Inflammatory macrophage treated with lipopolysaccharide for 1 hour (primary cell): ENCODE measurements at places on chromosomes 3 and 15.

DNA sequence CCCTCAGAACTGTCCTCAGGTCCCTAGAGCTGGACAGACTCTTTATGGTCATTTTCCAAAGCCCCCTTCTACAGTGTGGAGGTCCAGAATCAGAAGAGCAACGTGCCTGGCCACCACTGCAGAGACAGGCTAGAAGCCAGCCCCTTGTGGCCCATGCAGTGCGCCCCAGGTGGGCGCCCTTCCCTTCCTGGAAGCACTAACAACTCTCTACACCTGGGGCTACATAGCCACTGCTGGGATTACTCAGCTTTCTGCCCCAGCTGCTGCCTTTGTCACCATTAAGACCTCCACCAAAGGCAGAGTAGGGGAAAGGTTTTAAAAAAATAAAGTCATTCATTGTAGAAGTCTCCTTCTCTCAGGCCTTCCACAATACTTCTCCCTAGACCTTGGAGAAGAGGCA is 2.3 kb downstream of the RASGRP1 start:
- no peak for DNase-seq

GRCh38 chr3:94758751-94759150 is 695.9 kb downstream of the NSUN3 start:
- DNase-seq: no peak

- no peak for DNase-seq
These were observed 33.2 kb upstream of the GOLGA8B start for GRCh38 chr15:34616613-34617012.

DNA sequence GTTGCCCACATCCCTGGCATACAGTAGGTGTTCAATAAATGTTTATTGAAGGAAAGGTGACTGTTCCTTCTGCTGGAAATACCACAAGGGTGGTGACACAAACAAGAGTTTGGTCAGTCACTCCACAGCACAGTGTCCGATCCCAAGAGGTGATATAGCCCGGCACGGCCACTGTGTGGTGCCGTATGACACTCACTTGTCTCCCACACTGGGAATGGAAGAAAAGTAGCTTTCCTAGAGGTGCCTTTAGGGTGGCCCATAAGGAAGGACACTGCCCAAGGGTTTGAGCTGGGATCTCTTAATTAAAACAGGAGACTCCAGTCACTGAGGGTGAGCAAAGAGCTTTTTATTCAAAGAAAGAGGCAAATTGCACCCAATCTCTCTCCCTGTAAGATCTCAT is 40.5 kb downstream of the TGM4 start:
- DNase-seq: peak; percentile 22

GRCh38 chr3:183930086-183930485 is 45.4 kb upstream of the PARL start:
- DNase-seq: no peak

GRCh38 chr3:89586676-89587075 is 479.3 kb downstream of the EPHA3 start:
- no peak for DNase-seq

DNA sequence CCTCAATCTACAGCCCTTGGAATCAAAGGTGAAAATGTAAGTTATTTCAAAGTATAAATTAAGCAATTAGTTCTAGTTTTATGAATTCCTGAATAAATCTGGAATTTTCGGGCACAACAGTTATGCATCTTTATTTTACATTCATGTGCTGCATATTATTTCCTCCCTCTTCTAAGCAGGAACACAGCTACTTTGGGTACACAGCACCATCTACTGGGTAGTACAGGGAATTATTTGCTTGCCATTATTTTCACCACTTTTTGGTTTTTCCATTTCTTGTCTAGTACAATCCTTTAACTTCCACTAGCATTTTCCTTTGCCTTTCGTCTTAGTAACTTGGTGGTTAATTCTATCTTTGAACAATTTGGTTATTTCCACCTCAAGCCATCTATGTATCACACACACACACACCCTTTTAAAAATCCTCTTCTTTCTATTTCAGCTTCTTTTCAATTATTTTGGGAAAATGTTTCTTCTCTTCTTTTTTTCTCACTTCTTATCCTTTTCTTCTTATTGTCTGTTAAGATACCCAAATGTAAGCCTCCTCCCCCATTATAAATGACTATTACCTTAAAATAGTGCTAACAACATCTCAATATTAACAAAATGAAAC is 451.0 kb downstream of the MFSD1 start:
- peak; percentile 6 for DNase-seq

DNA sequence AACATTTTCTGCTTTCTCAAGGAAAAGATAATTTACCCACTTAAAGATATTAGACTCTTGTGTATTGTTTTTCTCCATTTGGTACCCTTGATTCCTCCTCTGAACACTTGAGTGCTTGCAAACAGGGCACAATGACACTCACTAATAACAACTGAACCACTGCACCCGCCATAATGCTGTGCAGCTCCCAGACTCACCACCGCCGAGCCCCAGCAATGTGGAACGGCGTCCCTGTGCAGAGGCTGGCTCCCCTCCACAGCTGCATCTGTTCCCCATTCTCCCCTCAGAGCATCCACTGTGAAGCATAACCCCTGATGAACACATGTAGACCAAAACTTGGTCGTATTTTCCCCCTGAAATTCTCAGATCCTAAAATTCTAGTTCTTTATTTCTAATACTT is 276.2 kb upstream of the PLSCR5 start:
- DNase-seq: no peak

GRCh38 chr3:184656829-184657681 is 54.8 kb downstream of the MAGEF1 start:
- DNase-seq: no peak

- DNase-seq: peak; percentile 55
These were observed 20.9 kb downstream of the ASB7 start for GRCh38 chr15:100623301-100623700.

- DNase-seq: no peak
These were observed 252.4 kb upstream of the CCDC54 start for GRCh38 chr3:107124885-107125284.

GRCh38 chr15:39948817-39949216 is 14.9 kb downstream of the EIF2AK4 start:
- DNase-seq: no peak

DNA sequence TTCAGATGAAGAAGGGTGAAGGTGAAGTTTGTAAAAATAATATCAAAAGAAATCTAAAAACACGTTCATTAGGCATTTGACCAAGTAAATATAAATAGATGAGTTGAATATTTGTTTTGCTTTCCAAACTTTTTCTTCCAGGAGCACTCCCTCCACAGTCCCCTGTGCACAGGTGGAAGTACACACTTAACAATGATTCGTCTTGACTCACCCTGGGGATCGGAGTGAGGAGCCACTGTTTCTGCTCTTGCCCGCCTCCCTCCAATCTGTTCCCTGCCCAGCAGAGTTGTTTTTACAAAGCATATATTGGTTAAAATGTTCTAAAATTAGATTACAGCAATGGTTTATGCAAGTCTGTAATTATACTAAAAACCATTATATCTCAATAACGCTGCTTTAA is 175.1 kb downstream of the PTPRG start:
- no peak for DNase-seq

GRCh38 chr3:58683001-58683458 is 16.5 kb upstream of the FAM3D start:
- DNase-seq: no peak

DNA sequence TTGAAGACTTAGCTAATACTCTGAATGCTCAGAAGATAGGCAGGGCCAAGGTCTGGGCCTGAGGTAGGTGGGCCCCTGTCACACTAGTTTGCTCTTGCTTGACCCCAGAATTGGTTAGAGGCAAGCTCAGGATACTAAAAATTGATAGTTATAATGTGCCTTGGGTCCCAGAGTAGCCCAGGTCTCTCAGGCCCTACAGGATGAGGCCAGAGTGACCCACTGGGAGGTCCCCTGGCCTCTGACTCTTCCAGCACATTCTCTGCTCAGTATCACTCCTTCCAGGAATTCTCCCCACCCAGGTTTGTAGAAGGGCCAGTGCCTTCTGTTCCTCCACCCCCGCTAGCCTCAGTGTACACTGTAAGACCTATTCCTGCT is 667 bp upstream of the KLHDC8B start:
- DNase-seq: no peak

- DNase-seq: no peak
These were observed 282.5 kb upstream of the TRIM42 start for GRCh38 chr3:140395134-140396075.

GRCh38 chr15:83928392-83928734 is 274.4 kb downstream of the ADAMTSL3 start:
- DNase-seq: no peak

DNA sequence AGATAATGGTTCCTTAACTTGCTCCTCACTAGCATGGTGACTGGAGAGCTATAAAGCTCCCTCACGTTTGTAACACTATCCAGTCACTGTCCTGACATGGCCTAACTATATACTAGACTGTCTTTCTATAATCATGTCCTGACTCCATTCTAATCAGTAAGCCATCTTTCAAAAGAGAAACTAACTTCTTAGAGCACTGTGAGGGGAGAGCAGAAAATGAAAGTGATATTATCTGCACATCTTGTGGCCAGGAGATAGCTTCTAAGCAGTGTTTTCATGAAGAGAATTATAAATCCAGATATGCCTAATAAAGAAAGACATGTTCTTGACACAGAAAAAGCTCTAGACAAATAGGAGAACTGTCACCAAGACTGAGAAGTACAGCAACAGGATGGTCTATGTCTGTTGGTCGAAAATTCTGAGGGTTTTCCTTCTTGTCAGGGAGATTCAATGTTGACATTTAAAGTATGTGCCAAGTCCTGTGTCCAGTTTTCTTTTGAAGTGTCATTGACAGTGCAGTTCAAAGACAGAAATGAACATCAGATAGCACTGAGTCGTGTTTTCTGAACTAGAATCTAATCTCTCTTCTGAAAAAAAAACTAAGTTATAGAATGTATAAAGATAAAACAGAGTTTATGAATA is 230.6 kb upstream of the PEX5L start:
- no peak for DNase-seq

DNA sequence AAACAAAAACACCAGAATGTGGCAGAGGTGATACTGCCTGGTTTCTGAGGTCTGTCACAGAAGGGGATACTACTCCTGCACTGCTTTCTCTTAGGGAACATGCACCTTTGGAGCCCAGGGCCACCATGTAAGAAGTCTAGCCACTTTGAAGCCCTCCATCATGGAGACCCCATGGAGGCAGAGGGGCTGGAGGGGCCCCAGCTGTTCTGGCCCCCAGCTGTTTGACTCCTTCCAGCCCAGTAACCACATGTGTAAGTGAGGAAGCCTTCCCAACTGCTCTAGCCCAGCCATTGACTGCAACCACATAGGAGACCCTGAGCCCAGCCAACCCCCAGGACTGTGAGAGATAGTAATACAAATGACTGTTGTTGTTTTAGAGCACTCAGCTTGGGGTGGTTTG is 9.0 kb upstream of the IGDCC4 start:
- DNase-seq: no peak

DNA sequence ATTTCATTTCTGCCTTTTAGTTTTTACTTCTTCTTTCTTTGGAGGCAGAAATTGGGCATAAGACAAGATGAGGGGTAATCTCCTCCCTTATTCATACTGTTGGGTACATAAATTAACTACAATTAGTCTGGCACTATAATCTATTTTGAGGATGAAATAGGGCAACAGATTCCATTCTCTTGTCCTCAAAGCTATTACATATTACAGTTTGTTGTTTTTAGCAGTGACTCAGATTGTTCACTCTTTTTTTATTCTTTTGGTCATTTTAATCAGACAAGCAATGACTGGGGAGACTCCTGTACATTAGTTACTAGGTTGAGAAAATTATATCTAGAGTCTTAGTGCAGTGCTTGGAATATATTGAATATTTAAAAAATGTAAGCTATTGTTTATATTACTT is 556.0 kb downstream of the OTOL1 start:
- no peak for DNase-seq

- DNase-seq: no peak
These were observed 25.6 kb upstream of the ARL8B start for GRCh38 chr3:5096336-5097008.

- DNase-seq: no peak
These were observed 201.6 kb downstream of the FEZF2 start for GRCh38 chr3:62171789-62172188.

DNA sequence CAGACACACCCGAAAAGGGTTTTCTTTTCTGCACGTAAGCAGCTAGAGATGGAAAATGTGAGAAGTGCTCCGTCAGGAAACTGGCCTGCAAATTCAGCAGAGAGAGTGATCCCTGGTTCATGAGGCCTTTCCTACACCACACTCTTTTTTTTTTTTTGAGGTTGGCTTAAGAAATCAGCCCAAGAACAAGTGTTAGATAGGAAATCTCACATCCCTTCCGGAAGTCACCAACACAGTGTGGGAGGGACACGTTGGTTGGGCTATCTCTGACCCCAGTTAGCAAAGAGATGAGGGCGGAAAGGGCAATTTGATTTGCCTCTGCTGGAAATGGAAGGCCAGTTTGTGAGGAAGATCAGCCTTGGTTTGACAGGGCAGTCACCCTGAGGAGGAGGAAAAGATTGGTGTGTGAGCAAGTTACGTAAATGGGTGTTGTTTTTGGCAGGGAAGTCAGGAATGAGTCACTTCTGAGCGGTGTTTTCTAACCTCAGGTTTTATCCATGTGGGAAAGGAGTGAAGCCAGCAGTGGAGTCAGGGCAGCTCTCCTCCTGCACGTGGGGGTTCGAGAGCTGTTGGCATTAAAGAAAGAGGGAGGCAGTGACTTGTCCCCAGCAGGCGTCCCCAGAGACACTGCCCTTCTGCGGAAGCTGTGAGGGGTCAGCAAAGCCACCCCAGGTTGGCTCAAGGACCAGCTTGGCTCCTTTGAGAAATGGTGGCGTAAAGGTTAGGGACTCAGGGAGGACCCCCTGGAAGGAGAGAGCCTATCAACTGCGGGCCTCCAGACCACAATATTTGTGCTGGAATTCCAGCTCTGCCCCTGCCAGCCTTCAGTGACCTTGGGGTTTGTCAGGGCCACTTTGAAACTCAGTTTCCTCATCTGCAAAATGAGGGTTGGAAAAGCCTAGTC is 237.6 kb upstream of the BHLHE40 start:
- peak; percentile 81 for DNase-seq

DNA sequence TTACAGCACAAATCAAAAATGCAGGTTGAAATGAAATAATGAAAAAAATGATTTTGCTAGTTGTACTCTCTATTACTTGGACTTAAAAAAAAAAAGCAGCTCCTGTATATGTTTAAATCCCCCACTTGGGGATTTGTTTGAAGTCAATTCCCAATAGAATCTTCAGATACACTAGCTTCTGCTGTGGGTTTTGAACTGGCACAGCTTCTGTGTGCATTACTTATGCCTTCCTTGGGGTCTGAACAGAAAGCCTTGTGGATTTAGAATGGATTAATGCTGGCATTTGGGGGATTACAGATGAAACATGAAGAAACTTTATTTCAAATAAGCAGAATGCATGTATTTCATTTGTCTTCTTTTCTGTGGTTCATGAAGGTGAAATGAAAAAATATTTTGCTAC is 513.2 kb upstream of the TBL1XR1 start:
- DNase-seq: no peak

GRCh38 chr3:127427156-127427555 is 139.3 kb upstream of the PRR20G start:
- no peak for DNase-seq

GRCh38 chr3:101928890-101929289 is 79.6 kb downstream of the NFKBIZ start:
- DNase-seq: no peak

GRCh38 chr3:59408047-59408624 is 358.3 kb upstream of the CFAP20DC start:
- no peak for DNase-seq

- DNase-seq: peak; percentile 95
These were observed 163.2 kb downstream of the B3GALNT1 start for GRCh38 chr3:160941885-160942494.
